Neural progenitor cell (in vitro differentiated cells): ENCODE measurements at places on chromosomes 12 and 14. TPM values are rescaled to one million over a fixed set of nuclear protein-coding genes. Genes with fewer than 3 reads are reported as not detected.

DNA sequence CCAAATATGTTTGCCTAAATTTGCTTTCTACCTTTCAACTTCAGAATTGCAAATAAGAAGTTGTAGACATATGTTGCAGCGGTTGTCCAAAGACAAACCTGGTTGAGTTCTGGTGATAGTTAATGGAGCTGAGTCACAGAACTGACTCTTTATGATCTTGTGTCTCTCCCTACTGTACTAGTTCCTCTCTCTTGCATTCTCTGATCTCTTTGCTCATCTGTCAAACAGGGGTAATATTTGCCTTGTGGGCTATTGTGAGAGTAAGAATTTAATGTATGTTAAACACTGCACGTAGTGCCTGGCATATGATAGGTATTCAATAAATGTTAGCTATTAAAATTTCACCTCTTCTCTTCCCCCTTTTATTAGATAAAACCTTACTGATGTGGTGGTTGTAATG lies 283.5 kb upstream of the RGS6 start:
- no peak for DNase-seq

GRCh38 chr12:108697905-108698304 lies 33.4 kb downstream of the CORO1C start:
- DNase-seq: no peak

GRCh38 chr14:77615361-77616132 lies 890 bp downstream of the SPTLC2 start:
- DNase-seq: peak; percentile 28

- DNase-seq: peak; percentile 19
Measured at GRCh38 chr12:4275870-4276301, 2.3 kb downstream of the CCND2 start.

GRCh38 chr12:106739815-106740530 lies 34.5 kb upstream of the RIC8B start:
- no peak for DNase-seq

DNA sequence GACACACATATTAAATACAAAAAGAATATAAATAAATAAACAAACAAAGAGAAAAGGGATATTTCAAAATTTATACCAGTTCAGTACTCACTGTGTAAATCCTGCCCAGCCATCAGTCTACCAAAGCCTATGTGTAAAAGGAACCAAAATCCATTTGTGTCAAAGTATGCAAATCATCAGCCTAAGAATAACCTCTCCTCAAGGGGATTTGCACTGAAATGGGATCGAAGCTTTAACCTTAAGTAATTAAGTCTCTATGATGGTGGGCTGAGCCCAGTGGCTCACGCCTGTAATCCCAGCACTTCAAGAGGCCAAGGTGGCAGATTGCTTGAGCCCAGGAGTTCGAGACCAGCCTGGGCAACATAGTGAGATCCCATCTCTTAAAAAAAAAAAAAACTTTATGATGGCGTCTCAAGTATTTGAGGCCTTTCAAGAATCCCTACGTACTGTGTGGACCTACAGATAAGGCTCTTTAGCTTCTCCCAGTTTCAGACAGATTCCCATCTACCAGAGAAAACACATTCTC lies 57.8 kb upstream of the METAP2 start:
- no peak for DNase-seq

DNA sequence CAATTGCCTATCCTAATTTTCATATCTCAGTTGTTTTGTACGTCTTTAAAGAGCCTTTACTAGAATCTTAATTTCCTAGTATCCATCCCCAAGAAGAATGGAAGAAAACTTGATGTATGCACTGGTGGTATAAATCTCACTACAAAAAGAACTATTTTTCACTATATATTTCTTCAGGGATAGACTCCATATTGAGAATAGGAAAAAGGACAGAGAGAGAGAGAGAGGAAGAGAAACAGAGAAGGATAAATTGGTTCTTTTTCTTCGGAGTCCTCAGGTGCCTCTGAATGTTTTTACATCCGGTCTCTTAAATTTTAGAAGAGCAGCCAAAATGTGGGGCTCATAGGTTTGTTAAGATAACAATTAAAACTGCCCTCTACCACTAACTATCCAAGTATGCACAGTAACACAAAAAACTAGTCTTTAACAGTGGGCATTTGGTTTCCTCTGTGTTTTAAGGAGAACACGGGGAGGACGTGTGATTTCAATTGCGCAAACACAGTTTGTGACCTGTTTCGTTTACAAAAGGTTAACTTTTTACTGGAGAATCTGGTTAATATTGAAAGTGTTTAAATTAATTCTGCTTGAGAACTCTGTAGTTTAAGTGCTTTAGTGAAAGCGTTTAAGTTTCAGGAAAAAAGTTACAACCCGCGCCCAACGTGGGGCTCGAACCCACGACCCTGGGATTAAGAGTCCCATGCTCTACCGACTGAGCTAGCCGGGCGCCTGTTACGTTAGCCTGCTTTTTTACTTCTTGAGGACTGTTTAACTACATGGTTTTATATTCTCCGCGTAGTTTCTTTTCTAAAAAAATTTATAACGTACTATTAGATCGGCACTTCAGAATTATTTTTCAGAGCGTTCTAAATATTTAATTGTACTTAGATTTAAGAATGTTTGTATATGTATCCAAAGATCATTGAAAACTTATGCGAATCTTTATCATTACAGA lies 5.1 kb upstream of the PSMA3 start:
- peak; percentile 78 for DNase-seq

- DNase-seq: no peak
Measured at GRCh38 chr14:25622763-25623162, 572.8 kb upstream of the STXBP6 start.

TTC5 gene
- 15.1 and 15.3 TPM in 2 replicates for total RNA-seq
